ENCODE measurements at places on chromosomes 11 and 22.

- no peak for DNase-seq
These were observed 26.3 kb upstream of the ALDH3B2 start for GRCh38 chr11:67700548-67701262.

DNA sequence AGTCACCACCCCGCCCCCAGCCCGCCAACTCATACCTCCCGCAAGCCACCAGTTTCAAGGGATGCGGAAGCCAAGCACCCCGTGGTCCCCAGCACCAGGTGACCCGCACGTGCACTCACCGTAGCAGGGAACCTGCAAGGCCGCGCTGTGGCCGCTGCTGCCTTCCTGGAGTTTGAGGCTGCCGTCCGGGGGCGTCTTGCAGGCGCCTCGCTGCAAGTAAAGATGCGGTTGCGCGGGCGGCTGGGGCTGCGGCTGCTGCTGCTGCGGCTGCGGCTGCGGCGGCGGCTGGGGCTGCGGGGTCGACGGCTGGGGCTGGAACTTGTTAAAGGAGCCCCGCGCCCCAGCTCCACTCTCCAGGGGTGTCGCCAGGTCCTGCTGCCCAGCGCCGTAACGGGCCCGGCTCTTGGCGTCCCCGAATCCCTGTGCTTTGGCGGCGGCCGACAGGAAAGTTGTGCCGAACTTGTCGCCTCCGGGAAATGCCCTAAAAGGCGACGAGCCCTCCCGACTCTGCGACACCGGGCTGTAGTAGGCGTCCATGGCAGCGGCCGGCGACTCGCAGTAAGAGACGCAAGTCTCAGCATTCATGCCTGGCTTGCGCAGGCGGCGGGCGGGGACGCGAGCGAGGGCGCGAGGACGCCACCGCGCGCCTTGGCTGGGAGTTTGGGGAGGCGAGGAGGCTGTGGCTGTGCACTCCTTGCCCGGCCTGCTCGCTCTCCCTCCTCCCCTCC, at the start of gene ALX4:
ALX4 (minus strand) TSS at position 662 of the 728 bp plus-strand sequence; CDS start at position 585, 77 bp downstream.
- no peak for DNase-seq

- peak; percentile 85 for DNase-seq
These were observed 31.5 kb downstream of the KIAA0930 start for GRCh38 chr22:45208993-45209838.

DNA sequence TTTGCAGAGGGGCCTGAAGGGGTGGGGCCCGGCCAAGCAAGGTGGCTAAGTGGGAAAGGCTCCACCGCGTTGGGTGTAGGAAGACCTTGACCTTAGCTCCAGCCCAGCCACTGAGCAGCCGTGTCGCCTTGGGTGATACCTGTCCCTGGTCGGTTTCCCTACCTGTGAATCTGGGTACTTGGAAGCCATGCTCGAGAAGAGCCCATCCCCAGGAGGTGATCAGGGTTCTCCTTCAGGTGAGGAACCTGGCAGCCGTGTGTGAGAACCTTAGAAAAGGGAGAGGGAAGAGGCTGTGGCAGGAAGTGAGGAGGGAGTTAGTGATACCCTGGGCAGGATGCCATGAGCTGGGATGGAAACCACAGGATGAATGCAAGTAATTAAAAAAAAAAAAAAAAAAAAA, 21.6 kb downstream of the PPARA start:
- no peak for DNase-seq

GRCh38 chr11:62069986-62070919, 53.6 kb upstream of the INCENP start:
- DNase-seq: no peak

- DNase-seq: peak; percentile 54
These were observed 8.4 kb downstream of the DAGLA start for GRCh38 chr11:61688365-61689163.
